Left colon (tissue), 2 donors: ENCODE measurements at places on chromosomes 12 and 14. TPM values are rescaled to one million over a fixed set of nuclear protein-coding genes. Genes with fewer than 3 reads are reported as not detected.

Gene VCPKMT
- total RNA-seq: 4.3 TPM

Gene FOXG1
- not detected for total RNA-seq

Gene CCDC38
- total RNA-seq: not detected

Gene CYP46A1
- total RNA-seq: 0.09 TPM

Gene SLCO1B3
- total RNA-seq: 0.20 TPM

Gene BEST3
- not detected for total RNA-seq

Gene P2RX7
- total RNA-seq: 0.46 TPM

Gene PGF
- 2.9 TPM for total RNA-seq

Gene FZD10
- 0.40 TPM for total RNA-seq

Gene SLC7A8
- total RNA-seq: 33.6 TPM

Gene POTEM
- total RNA-seq: not detected
